ENCODE measurements at places on chromosomes 1 and 21.

- no peak for DNase-seq
These were observed 641.3 kb upstream of the CHRM3 start for GRCh38 chr1:238745069-238745468.

DNA sequence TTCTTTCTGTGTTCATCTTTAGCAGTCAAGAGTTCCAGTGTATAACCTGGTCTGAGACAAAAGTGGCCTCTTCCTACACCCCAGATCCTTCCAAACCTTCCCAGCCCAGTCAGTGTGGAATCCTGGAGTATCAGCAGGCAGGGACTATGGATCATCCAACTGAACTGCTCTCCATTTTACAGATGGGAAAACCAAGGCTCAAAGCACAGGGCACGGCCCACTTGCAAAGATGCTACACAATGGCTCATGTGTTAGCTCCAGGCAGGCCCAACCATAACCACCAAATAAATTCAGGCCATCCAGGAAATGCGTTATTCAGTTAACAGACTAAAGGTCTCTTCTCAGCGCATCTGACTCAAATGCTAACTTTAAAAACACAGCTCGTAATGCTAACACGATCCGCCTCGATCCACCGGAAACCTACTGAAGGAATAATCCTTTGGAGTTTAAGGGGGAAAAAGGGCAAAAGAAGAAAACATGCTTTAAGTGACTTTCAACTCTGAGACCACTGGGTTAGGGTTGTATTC is 7.1 kb downstream of the GLIS1 start:
- DNase-seq, result no peak

DNA sequence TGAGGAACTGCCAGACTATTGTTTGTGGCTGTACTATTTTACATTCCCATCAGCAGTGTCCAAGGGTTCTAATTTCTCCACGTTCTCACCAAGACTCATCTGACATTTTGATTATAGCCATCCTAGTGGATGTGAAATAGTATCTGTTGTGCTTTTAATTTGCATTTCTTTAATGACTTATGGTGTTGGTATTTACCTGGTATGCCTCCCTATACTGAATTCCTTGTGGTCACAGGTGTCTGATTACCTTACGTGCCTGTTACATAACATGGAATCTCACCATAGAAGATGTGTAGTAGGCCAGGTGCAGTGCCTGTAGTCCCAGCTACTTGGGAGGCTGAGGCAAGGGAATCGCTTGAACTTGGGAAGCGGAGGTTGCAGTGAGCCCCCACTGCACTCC is 13.5 kb downstream of the ZYG11A start:
- no peak for DNase-seq

GRCh38 chr1:110060034-110060661 is 10.3 kb downstream of the ALX3 start:
- DNase-seq, result peak; percentile 43

DNA sequence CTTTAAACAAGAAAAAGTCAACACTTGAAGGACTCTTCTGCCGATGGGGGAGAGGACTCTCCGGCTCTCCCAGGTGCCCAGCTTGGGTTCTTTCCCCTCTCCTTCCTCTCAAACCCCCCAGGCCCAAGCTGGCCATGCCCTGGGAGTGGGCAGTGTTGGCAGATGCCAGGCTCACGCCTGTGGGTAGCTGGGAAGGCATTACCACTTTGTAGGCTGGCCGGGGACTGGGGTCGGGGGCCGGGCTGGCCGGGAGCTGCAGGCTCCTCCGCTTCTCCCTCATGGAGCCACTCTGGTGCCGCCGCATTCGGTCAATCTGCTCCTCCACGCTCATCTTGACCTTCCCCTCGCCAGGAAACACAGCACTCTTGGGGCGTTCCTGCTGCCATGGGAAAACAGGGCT is 16.4 kb upstream of the GOLT1A start:
- DNase-seq, result no peak

DNA sequence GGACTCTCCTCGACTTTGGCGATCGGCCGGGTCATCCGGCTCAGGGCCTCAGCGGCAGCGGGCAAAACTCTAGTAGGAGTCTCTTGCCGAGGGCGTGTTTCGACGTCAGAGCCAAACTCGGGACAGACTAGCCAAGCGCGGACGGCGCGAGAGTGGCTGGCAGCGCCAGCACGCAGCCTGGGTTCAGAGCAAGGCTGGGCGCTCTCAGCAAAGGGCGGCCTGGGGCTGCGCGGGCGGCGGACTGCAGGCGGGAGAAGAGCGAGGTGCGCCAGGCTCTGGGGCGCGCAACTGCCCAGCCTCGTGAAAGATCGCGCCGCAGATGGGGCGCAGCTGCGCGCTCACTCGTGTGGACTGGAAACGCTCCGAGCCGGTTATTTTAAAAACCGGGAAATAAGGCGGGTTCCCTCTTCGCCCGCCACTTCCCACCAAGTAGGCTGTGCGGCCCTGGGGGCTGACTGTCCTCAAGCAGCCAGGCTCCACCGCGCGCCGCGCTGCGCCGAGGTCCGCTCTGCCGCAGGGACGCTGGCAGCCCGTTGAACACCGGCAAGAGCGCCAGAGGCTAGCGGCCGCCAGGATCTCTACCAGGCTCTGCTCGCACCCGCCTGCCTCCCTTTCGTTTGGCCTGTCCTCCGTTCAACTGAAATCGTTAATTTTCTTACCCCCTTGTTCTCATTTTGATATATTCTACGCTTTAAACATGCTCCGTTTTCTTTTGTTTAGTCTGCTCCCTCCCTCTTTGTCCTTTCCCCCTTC is 2.4 kb downstream of the ALX3 start:
- DNase-seq, result no peak

- no peak for DNase-seq
These were observed 8.0 kb downstream of the KCNC4 start for GRCh38 chr1:110218137-110218536.
